Kidney capillary endothelial cell (primary cell): ENCODE measurements at places on chromosomes 3 and 15.

DNA sequence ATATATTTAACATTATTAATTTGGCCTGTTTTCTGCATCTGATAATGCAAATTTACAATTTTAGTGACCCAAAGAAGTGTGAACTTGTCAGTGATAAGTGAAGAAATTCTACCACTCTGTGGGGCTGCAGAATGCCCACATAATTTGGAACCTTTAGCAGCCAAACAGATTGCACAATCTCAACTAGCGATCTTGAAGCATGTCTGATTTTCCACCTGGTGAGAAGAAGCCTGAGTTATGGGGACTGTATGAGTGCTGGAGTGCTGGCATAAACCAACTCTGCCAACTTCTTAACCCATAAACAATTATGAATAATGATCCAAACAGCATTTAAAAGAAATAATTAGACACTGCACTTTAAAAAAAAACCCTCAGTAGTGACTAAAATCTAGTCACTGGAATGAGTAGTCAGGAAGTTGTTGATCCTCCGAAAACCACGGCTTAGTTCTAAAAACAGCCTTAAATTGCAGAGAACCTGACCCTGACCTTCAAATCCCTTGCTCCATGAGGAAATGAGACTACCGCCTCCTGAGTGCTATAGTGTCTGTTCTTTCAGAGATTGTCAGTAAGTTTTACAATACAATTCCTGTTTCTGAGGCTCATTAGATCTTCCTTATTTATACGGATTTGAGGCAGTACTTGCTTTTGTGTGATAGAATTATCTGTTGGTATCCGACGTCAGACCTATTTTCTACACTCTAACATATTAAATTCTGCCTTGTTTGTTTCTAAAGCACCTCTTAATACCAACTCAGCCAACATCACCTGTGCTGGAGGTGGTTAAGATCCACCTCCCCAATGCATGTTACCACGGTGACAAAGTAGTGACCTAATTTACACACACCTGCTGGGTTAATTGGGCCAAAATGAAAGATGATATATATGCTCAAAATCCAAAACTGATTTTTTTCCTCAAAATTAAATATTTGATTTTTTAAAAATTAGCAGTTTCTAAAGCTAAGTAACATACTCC, 267.7 kb downstream of the ZBTB20 start:
- DNase-seq = peak; percentile 59

- DNase-seq = no peak
Observed at GRCh38 chr3:66010739-66011655, 27.7 kb downstream of the MAGI1 start.

DNA sequence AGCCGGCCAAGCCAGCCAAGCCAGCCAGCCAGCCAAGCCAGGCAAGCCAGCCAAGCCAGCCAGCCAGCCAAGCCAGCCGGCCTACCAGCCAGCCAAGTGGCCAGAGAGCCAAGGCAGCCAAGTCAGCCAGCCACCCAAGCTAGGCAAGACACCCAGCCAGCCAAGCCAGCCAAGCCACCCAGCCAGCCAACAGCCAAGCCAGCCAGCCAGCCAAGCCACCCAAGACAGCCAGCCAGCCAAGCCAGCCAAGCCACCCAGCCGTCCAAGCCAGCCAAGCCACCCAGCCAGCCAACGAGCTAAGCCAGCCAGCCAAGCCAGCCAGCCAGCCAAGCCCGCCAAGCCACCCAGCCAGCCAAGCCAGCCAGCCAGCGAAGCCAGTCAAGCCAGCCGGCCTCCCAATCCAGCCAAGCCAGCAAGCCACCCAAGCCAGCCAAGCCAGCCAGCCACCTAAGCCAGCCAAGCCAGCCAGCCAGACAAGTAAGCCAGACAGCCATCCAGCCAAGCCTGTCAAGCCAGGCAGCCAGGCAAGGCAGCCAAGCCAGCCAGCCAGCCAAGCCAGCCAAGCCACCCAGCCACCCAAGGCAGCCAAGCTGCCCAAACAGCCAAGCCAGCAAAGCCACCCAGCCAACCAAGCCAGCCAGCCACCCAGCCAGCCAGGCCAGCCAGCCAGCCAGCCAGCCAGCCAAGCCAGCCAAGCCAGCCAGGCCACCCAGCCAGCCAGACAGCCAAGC, 200.5 kb downstream of the GOLGA6L6 start:
- no peak for DNase-seq

DNA sequence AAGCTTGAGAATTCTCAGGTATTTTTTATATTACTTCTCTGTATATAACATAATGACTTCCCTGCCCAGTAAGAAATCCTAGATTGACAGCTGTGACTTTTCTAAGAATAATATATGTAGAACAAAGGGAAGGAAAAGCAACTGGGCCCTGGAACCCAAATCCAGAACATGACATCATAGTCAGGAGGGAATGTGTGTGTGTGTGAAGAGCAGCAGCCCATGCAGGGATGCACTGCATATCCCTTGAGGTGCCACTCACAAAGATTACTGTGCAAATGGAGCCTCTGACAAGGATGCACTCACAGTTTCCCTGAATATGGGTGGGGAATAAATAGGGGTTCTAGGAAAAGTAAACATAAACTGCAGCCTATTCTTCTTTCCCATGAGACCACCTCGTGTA, 279.5 kb downstream of the NEK10 start:
- DNase-seq = no peak
